Epithelial cell of prostate (primary cell): ENCODE measurements at places on chromosomes 5 and 9.

DNA sequence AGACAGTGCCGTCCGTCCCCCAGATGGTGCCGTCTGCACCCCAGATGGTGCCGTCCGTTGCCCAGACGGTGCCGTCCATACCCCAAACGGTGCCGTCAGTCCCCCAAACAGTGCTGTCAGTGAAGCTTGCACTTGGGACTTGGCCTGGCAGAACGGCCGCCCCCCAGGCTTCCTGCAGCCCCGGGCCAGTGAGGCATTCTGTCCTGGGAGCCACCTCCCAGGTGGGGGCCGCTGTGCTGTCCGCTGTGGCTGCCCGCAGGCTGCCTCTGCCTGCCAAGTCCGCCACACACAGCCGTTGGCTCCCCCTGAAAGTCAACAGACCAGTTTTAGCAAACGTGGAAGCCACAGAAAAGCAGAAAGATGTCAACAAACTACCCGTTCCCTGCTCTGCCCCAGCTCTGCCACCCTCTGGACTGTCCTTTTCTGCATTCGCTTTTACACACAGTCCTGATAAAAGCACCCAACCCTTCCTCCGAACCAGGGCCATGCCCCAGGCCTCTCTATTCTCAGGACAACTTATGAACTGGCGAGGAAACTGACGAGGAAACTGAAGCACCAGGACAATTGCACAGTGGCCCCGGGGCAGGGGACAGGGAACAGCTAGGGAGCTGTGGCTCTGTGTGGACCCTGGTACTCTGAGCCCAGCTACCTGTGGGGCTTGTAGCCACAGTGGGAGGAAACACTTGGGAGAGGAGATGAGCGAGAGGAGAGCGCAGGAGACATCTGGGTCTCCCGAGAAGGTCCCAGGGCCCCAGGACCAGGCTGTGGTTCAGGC lies 39.6 kb upstream of the RXRA start:
- no peak for DNase-seq

DNA sequence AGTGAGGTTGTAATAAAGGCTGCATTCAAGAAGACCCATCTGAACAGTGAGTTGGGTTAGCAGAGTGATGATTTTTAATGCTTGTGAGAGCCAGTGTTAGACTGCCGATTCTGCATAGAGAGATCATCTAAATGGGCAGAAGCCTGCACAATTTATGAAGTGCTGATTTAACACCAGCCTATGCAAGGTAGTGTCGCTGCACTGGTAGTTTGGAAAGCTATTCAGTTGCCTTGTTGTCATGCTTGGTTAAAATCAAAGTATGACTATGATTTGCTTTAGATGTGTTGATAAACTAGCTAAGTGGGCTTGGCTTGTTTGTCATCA lies 379 bp upstream of the LRRTM2 start:
- DNase-seq, result no peak

DNA sequence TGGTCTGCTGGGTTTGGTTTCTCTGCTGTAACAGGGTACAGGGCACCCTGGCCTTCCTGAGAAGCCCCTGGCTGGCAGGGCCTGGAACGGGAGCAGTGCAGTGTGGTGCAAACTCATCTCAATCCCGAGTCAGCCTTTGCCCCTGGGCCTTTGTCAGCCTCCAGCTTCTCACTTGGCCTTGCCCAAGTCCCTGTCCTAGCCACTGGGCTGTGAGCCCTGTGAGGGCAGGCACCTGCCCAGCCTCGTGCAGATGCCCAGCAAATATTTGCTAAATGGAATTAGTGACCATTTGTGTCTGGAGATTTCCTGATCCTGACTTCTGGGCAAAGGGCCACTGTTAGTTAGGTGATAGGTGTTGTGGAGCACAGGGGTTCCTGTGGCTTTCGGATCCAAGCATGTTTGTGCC lies 13.0 kb downstream of the RGS3 start:
- DNase-seq, result no peak

DNA sequence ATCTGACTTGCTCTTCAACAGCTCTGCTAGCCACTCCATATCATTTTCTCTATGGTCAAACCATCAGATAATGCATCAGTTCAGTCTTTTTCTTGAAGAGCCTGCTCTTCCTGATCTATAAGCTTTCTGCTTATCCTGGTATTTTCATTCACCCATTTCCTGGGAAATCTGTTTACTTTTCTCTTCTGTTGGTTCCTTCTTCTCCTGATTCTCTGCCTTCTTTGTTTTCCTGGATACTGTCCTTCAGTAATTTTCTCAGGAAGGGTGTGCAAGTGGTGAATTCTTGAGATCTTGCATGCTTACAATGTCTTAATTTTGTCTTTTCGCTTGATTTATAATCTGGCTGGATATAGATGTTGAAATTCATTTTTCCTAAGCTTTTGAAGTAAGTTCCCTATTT lies 39.8 kb upstream of the NKX2-5 start:
- DNase-seq, result no peak

DNA sequence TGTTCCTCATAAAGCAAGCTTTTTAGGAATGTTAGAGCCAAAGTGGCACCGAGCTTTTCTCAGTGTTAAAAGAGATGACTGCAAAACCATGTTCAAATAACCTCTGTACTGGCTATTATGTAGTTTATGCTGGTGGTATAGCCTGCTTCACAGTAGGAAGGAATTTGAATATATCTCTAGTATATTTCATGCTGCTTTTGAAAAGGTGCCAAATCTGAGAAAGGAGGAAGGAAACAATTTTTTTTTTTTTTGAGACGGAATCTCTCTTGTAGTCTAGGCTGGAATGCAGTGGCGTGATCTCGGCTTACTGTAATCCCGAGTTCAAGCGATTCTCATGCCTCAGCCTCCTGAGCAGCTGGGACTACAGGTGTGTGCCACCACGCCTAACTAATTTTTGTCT lies 13.5 kb downstream of the CREBRF start:
- no peak for DNase-seq

GRCh38 chr9:93205045-93205768 lies 21.3 kb downstream of the WNK2 start:
- no peak for DNase-seq

- DNase-seq, result no peak
Measured at GRCh38 chr5:157533011-157533481, 42.5 kb downstream of the ADAM19 start.

- DNase-seq, result no peak
Measured at GRCh38 chr5:102857076-102857818, 102.1 kb downstream of the PAM start.

- DNase-seq, result no peak
Measured at GRCh38 chr5:14019768-14020290, 75.3 kb upstream of the DNAH5 start.

DNA sequence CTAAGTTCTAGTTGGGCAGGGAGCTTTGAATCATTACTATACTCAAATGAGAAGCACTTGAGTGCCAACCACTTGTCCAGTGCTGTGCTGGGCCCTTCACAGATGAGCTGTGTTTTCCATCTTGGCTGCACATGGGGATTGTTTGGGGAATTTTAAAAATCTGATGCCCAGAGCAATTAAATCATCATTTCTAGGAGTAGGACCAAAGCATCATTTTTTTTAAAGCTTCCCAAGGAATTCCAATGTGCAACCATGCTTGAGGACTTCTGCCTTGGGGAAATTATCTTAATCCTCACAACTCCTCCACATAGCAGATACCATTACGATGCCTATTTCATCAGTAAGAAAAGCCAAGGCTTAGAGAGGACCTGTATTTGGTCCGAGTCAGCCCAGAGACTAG lies 131.4 kb downstream of the TMEM174 start:
- no peak for DNase-seq

- DNase-seq, result peak; percentile 53
Measured at GRCh38 chr5:170312666-170313065, 15.1 kb upstream of the LCP2 start.

GRCh38 chr5:80094236-80094738 lies 59.1 kb downstream of the THBS4 start:
- no peak for DNase-seq

DNA sequence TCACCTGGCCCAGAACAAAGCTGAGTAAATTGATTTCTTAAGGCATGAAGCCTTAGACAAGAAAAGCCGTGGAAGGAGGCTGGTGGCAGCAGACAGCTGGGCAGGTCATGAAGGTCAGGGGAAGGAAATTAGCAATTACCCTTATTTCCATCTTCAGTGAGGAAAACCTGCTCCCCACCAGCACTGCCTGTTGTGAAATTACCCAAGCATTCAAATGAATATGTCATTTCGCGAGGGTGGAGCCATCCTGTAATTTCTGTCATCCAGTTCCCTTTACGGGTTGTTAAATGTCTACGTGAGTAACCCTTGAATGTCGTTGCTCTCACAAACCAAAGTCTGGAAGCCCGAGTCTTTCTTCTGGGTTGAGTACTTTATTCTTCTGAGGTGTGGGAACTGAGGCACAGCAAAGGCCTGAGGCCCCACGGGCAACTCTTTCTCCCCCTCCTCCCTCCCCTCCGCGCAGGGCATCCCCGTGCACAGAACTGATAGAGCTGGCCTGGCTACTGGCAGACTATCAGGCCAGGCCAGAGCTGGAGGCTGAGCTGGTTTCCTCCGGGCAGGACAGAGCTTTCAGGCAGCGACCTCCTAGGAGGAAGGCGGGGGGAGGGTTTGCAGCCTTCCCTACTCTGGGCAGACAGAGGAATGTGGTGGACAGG lies 22.0 kb upstream of the AK3 start:
- DNase-seq, result no peak

DNA sequence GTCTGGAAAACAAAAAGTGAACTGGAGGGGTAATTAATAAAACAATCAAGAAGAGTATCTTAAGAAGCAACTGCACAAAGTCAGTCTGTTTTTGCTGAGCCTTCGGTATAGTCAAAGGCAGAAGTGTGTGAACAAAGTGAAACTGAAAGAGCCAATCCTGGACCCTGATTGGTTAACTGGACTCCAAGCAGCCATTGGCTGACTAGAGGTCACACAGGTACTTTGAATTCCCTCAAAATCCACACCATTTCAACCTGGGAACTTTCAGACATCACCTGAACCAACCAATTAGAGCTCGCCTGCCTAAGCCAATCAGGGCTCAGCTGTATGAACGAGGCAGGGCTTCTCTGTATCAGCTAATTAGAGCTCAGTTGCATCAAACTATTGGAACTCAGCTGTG lies 286.7 kb downstream of the TLE4 start:
- DNase-seq, result no peak

- DNase-seq, result peak; percentile 1
Measured at GRCh38 chr5:99721506-99721905, 792.7 kb upstream of the CHD1 start.

DNA sequence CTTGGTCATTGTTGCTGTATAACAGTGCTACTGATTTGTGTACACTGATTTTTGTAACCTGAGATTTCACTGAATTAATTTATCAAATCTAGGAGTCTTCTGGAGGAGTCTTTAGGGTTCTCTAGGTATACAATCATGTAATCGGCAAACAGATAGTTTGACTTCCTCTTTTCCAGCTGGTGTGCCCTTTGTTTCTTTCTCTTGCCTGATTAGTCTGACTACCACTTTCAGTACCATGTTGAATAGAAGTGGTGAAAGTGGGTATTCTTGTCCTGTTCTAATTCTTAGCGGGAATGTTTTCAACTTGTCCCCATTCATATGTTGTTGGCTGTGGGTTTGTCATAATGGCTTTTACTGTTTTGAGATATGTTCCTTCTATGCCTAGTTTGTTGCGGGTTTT lies 24.7 kb upstream of the RANBP6 start:
- DNase-seq, result no peak

DNA sequence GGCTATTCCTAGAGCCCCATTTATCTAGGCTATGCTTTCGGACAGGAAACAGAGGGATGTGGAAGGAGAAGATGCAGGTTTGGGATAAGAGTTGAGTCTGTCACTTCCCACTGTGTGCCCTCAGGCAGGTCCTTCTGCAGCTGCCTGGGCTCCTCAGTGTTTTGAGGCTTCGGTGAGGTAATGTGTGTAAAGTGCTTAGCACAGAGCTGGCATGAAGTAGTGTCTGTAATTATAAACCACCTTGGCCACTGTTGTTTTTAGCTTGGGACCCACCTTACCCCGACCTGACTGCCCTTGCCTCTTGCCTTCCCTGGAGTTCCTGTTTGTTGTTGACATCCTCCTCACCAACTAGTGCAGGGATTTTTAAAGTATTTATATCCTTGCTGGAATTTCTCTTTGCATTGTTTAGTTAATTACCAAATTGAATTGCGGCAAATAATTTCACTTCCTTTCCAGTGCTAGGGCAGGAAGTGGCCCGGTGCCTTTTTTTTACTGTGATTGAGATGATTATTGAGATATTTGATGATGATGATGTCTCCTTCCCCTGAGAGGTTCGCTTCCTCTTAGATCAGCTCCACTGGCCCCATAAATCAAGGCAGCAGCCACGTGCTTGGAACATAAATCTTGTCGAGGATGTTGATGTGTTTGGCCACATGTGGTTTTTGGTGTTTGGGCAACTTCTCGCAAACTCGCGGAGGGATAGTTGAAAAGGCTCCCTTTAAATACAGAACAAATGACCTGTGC lies 38.3 kb upstream of the DAB2IP start:
- DNase-seq, result no peak

GRCh38 chr5:1511048-1511447 lies 12.7 kb downstream of the LPCAT1 start:
- DNase-seq, result no peak

DNA sequence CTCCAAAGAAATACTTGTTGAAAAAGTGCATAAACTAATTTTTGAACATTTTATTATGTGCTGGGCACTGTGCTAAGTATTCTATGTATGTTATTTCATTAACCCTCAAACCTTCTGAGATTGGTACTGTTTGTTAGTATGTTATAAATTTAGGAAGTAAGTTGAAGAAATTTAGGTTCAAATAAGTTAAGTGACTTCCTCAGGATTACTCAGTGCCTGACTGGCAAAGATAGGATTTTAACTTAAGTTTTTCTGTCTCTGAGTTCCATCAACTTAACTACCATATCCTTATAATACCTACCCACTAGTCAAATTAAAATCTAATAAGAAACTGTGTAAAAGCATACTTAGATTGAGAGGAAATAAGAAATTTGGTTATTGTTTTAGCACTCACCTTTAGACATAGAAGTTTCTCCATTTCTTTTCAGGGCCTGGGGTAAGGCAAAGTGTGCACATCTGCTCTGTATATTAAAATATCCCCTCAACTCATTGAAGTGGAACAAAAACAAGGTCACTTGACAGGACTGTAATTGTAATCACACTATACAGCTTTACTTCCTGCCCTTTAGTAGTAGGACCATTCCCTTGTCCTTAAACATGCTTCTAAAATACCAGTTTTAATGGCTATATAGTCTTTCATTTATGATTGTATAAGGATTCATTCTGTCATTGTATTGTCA lies 15.2 kb downstream of the TGFBR1 start:
- DNase-seq, result no peak

- DNase-seq, result no peak
Measured at GRCh38 chr5:145980259-145980658, 43.9 kb downstream of the SH3RF2 start.

DNA sequence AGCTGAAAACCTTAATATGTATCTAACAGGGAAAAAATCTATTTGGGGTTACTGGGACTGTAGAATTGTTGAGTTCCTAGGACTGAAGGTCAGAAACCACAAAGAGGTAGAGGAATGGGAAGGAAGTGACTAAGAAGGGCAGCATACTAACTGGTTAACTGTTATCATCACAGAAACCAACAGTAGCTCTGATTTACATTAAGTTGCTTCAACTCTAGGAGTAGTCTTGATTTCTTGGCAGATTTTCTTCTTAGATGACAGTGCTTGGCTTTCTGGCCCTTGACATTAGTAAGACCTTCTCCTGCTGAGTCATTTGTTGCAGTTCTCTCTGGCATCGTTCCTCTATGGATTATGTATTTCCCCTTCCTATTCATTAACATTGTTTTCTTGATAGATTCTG lies 116.1 kb upstream of the RASA1 start:
- peak; percentile 50 for DNase-seq

GRCh38 chr5:173010021-173010420 lies 26.4 kb downstream of the ATP6V0E1 start:
- DNase-seq, result no peak
